Aorta (tissue), 5 donors: ENCODE measurements at places on chromosomes 5 and 9. TPM values are rescaled to one million over a fixed set of nuclear protein-coding genes. Genes with fewer than 3 reads are reported as not detected.

Gene PPP3R2
- total RNA-seq: not detected

Gene PHF24
- total RNA-seq: 0.88 TPM

Gene DMRT2
- total RNA-seq: 0.69 TPM

- no peaks in the 10 kb centered on the region for H3K36me3 ChIP-seq
- H3K4me1 ChIP-seq: peaks cover 9% of the 10 kb centered on the region
- H3K4me3 ChIP-seq: no peak overlapping the region
- H3K27me3 ChIP-seq: no peaks in the 10 kb centered on the region
These were observed 106.5 kb downstream of the NFIB start for GRCh38 chr9:14207352-14207995.

- no peaks in the 10 kb centered on the region for H3K27me3 ChIP-seq
- H3K4me3 ChIP-seq: no peak overlapping the region
- H3K27ac ChIP-seq: no peak overlapping the region
- no peaks in the 10 kb centered on the region for H3K36me3 ChIP-seq
- no peak for DNase-seq
These were observed 126.3 kb downstream of the UNC13B start for GRCh38 chr9:35287987-35288632.

- H3K36me3 ChIP-seq: no peaks in the 10 kb centered on the region
- no peaks in the 10 kb centered on the region for H3K27me3 ChIP-seq
- no peak for DNase-seq
- no peak overlapping the region for H3K27ac ChIP-seq
- no peak overlapping the region for H3K4me3 ChIP-seq
- H3K4me1 ChIP-seq: no peaks in the 10 kb centered on the region
These were observed 99.5 kb upstream of the FBXL17 start for GRCh38 chr5:108481355-108481931.

GRCh38 chr5:58456026-58456425, 3.9 kb downstream of the PLK2 start:
- peaks cover 3% of the 10 kb centered on the region for H3K4me1 ChIP-seq
- no peak overlapping the region for H3K27ac ChIP-seq
- H3K36me3 ChIP-seq: peaks cover 8% of the 10 kb centered on the region
- no peak for DNase-seq

DNA sequence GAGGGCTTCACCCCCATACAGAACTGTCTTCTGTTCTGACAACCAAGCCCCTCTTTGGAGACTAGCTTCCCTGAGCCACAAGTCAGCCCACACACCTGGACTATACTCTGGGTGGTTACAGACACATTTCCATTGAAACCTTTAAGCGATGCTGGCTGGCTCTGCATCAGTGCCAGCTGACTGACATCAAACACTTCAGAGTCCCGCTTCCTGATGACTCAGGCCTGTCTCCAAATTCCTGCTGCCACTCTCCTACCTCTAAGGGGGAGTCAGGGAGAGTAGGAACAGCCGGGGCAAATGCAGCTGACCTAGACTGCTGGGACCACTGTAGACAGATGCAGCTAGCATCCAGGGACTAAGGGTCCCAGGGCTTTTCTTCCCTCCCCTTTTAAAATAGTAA, 59.4 kb downstream of the SIL1 start:
- peaks cover 3% of the 10 kb centered on the region for H3K4me1 ChIP-seq
- DNase-seq: peak; percentile 77
- no peaks in the 10 kb centered on the region for H3K36me3 ChIP-seq
- peak overlapping the region; percentile 87 for H3K27ac ChIP-seq

- DNase-seq: no peak
- no peaks in the 10 kb centered on the region for H3K27me3 ChIP-seq
- H3K4me3 ChIP-seq: peak overlapping the region; percentile 38
- no peaks in the 10 kb centered on the region for H3K4me1 ChIP-seq
These were observed 646 bp downstream of the SWI5 start for GRCh38 chr9:128276574-128277270.

DNA sequence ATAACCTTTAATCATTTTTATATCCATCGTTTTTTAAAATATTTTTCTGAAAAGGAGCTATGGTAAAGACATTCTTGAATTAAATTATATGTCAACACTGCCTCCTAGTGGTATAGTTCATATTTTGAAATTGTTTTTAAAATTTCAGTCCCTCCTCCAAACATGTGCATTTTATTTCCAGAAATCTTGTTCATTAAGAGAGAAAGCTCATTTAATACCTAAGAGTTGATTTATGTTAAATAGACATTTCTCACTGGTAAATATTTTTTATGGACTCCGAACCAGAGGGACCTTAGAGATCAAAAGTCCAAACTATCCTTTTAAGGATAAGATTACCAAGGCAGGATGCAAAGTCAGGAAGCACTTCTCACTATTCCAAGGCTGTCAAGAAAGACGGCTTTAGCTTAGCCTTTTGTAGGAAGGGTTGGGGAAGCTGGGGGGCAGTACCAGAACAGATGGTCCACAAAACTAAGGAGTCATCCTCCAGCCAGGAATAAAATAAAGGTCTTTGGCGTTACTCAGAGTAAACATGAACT, 21.6 kb downstream of the BHMT start:
- H3K27ac ChIP-seq: peak overlapping the region; percentile 69
- no peaks in the 10 kb centered on the region for H3K4me1 ChIP-seq
- DNase-seq: no peak
- H3K36me3 ChIP-seq: no peaks in the 10 kb centered on the region
- H3K27me3 ChIP-seq: no peaks in the 10 kb centered on the region
- peak overlapping the region; percentile 60 for H3K4me3 ChIP-seq

- H3K4me3 ChIP-seq: no peak overlapping the region
- H3K27me3 ChIP-seq: no peaks in the 10 kb centered on the region
- DNase-seq: no peak
- H3K4me1 ChIP-seq: no peaks in the 10 kb centered on the region
These were observed 303.1 kb downstream of the ENC1 start for GRCh38 chr5:74337254-74337983.

GRCh38 chr5:122559676-122560075, 215.2 kb upstream of the SNX2 start:
- H3K36me3 ChIP-seq: no peaks in the 10 kb centered on the region
- no peak for DNase-seq
- no peaks in the 10 kb centered on the region for H3K4me1 ChIP-seq
- H3K4me3 ChIP-seq: no peak overlapping the region
- H3K27ac ChIP-seq: no peak overlapping the region

DNA sequence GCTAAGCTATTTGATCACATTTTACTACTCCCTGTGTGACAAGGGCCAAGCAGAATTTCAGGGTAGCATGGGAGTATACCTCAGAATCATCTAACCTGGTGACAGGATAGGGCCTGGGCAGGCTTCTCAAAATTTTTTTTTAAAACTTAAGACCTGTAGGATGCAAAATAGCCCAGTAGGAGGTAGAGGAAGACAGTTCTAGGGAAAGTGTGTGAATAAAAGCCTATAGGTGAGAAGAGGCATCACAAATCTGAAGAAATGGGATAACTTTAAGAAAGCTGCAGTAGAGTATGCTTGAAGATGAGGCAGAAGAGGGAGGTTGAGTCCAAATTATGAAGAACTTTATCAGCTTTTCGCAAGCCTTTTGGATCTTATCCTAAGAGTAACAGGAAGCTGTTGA, 32.3 kb downstream of the CNTRL start:
- H3K4me1 ChIP-seq: no peaks in the 10 kb centered on the region
- no peak overlapping the region for H3K27ac ChIP-seq
- H3K36me3 ChIP-seq: no peaks in the 10 kb centered on the region
- no peak for DNase-seq
